Hypothalamus (tissue), 51 donors: ENCODE measurements at places on chromosomes 5 and 9.

GRCh38 chr5:148398698-148399121, 15.0 kb downstream of the FBXO38 start:
- DNase-seq: no peak

- DNase-seq: no peak
Measured at GRCh38 chr5:122527547-122527946, 215.5 kb downstream of the SNCAIP start.

DNA sequence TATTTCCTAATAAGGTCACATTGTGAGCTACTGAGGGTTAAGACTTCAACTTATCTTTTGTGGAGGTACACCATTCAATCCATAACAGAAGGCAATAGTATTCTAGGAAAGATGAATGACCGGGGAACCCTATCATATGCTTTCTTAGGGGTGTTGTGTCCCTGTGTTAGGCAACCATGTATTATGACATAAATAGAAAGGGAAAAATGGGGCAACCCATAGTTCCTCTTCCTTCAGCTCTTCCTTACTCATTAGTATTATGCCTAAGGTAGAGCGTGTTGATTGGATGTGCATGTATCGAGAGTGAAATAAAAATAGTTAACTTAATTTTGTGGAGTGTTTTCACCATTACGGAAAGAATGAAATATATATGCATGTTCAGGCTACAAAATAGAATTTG, 6.0 kb upstream of the CCNJL start:
- no peak for DNase-seq

DNA sequence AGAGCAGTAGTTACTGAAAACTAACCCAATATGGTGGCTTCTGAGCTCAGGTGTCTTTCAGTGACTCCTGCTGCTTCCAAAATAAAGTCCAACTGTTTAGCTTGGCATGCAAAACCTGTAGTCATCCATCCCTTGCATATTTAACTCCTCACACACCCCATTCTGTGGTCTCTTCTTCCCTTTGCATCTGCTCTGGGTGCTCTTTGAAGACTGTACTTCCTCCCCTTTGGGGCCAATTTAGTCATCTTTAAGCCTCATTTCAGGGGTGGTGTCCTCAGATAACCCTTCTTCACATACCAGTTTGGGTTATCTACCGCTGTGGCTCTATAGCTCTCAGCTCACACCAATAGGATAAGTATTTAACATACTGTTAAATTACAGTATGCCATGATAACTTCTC, 209.9 kb upstream of the DMRT1 start:
- DNase-seq: no peak

GRCh38 chr5:45507178-45507577, 189.0 kb downstream of the HCN1 start:
- DNase-seq: no peak

GRCh38 chr5:92939428-92939827, 641.6 kb downstream of the NR2F1-AS1 start:
- no peak for DNase-seq
